IgD-negative memory B cell (primary cell): ENCODE measurements at places on chromosomes 3 and 15. TPM values are rescaled to one million over a fixed set of nuclear protein-coding genes. Genes with fewer than 3 reads are reported as not detected.

The KNL1 gene
- 1.1 TPM for polyA plus RNA-seq

The LINGO1 gene
- polyA plus RNA-seq = not detected

The GOLGA8S gene
- not detected for polyA plus RNA-seq

The GUCA1C gene
- polyA plus RNA-seq = not detected

The SLC2A2 gene
- polyA plus RNA-seq = not detected

The FEZF2 gene
- not detected for polyA plus RNA-seq

The ACAP2 gene
- 71.3 TPM for polyA plus RNA-seq

The UPK1B gene
- not detected for polyA plus RNA-seq

The NAALADL2 gene
- polyA plus RNA-seq = not detected

The SPTBN5 gene
- not detected for polyA plus RNA-seq

The GP9 gene
- polyA plus RNA-seq = 4.3 TPM

The AGTR1 gene
- not detected for polyA plus RNA-seq

The ATP10A gene
- 0.48 TPM for polyA plus RNA-seq

The CHL1 gene
- polyA plus RNA-seq = 4.1 TPM

The PLCL2 gene
- polyA plus RNA-seq = 43.4 TPM

The AADACL2 gene
- polyA plus RNA-seq = not detected

The LYZL4 gene
- polyA plus RNA-seq = not detected

The TRA2B gene
- 358 TPM for polyA plus RNA-seq

The STAC gene
- not detected for polyA plus RNA-seq

The ZNF662 gene
- not detected for polyA plus RNA-seq

The CAMK2N2 gene
- polyA plus RNA-seq = not detected

The ATP13A4 gene
- 0.85 TPM for polyA plus RNA-seq

The ARNT2 gene
- not detected for polyA plus RNA-seq

The TIMP4 gene
- not detected for polyA plus RNA-seq

The GRK7 gene
- polyA plus RNA-seq = not detected

The TGM4 gene
- polyA plus RNA-seq = 0.06 TPM

The GOLGA8Q gene
- 0.23 TPM for polyA plus RNA-seq

The IL16 gene
- polyA plus RNA-seq = 301 TPM

The PPM1L gene
- 3.0 TPM for polyA plus RNA-seq
